Fibroblast of skin of abdomen (primary cell): ENCODE measurements at places on chromosomes 7 and 10.

- DNase-seq, result no peak
Measured at GRCh38 chr10:116688741-116689495, 53.4 kb downstream of the HSPA12A start.

- DNase-seq, result peak; percentile 39
Measured at GRCh38 chr10:18689498-18689897, 30.3 kb downstream of the ARL5B start.

GRCh38 chr7:35038354-35038753 is 1.1 kb upstream of the DPY19L1 start:
- DNase-seq, result no peak

DNA sequence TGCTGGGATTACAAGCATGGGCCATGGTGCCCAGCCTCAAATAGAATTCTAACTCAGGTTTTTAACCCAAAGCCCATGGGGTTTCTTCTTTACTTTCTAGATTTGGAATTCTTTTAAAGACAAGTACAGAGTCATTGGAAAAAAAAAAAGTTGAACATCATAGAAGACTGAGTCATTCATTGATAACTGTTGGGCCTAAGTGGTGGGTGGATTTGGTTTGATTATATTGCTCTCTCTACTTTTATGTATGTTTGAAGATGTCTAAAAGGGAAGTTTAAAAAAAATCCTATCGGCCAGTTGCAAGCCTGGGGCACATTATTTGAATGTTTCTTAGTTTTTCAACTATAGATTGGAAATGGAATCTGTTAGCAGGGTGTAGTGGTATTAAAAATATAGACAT is 49.7 kb downstream of the INPP5F start:
- no peak for DNase-seq

GRCh38 chr10:11282156-11282555 is 264.5 kb downstream of the CELF2 start:
- no peak for DNase-seq

- no peak for DNase-seq
Measured at GRCh38 chr7:39451901-39452300, 114.3 kb upstream of the YAE1 start.

DNA sequence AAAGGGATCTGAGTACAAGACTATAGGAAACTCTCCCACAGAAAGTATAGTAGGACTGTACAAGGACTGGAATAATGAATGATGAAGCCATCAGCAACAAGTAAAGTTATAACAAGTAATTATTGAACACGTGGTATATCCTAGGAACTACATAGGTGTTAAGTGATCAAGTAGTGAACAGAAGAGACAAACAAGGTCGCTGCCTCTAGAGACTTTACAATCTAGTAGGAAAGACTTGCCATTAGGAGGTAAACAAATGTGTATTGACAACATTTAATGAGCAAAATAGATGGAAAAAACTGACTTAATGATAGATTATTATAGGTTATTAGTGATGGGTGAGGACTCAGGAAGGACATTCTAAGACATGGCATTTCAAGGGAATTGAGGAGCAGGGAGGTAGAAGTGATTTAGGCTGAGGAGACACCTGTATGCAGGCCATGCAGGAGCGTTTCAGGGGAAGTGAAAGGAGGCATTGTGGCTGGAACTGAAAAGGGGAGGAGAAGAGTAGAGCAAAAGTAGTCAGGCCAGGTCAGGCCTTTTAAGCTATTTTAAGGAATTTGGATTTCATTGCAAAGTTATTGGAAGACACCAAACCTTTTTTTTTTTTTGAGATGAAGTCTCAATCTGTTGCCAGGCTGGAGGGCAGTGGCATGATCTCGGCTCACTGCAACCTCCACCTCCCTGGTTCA is 8.5 kb upstream of the GLCCI1 start:
- DNase-seq, result no peak

- no peak for DNase-seq
Measured at GRCh38 chr7:69699931-69700330, 101.7 kb downstream of the AUTS2 start.

GRCh38 chr10:86374664-86375063 is 8.1 kb upstream of the GRID1 start:
- no peak for DNase-seq

- DNase-seq, result no peak
Measured at GRCh38 chr7:70097645-70098044, 499.4 kb downstream of the AUTS2 start.

DNA sequence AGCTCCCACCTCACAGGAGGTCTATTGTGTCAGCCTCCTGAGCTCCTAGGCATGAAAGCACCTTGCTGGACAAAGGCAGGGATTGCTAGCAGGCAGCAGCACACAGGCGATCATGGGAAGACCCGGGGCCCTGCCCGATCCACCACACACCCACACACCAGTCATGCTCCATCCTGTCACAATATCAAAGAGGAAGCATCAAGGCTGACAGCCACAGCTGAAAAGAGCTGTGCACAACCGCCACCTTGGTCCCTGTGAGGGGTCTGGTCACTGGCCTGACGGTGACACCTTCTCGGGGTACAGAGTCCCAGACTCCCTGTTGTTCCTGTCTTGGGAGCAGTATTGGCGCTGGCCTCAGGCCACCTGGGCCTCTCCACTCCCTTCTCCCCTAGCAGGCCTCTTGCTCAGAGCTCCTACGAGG is 89.7 kb upstream of the RET start:
- DNase-seq, result no peak

DNA sequence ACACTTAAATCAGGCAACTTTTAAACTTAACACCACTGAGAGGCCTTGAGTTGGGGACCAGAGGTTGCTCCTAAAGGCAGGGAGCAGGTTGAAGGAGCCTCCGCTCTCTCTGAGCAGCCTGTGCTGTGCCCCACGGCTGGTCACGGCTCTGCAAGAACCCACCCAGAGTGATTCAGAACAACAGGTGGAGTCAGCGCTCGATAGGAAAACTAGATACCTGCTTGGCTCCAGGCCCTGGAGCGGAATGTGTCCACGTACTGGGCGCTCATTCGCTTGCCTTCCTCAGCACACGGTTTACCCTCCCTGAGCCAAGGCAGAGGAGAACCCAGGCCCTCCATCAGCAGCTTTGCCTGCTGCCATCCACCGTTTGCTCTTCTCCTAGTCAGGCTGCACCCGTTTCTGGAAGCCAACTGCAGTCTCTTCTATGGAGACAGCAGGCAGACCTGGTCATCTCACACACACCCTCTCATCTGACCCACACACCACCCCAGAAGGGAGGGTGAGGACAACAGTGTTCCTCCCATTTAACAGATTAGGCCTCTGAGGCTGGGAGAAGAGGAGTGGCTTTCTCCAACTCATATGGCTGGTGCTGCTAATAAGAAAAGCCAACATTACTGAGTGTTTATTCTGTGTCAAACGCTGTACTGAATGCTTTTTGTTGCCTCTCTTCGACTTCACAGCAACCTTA is 37.6 kb upstream of the PDCD4 start:
- DNase-seq, result no peak

GRCh38 chr7:113004726-113005454 is 81.7 kb downstream of the GPR85 start:
- DNase-seq, result no peak

DNA sequence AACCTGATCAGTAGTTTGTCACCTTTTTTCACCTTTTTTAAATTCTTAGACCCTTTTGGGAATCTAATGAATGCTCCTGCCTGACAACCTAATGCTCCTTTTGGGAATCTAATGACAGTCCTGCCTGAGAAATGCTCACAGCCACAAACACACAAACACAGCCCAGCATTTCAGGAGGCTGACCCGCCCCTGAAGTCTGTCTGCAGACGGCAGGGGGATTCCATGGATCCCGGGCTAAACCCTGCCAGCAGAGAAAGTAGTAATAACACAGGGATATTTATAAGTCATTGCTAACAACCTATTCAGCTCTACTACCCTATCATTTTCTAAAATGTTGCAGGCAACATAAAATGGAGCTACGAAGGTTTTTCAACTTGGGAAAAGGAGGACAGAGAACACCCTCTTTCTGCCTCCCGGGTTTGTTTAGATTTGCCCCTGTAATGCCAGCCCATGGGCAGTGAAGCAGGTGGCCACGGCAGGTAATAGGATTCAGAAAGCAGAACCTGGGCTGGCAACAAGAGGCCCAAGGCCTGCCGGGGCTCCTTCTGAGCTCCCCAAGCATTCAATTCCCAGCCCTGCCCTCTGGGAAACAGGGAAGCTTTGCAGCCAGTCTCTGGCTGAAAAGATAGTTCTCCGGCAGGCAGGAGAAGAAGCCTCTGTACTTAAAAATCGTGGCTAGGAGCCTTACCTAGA is 65.2 kb downstream of the CREB3L2 start:
- DNase-seq, result no peak

GRCh38 chr10:52756966-52757365 is 15.6 kb downstream of the MBL2 start:
- no peak for DNase-seq

- DNase-seq, result no peak
Measured at GRCh38 chr10:57884965-57885617, 382.6 kb downstream of the IPMK start.

DNA sequence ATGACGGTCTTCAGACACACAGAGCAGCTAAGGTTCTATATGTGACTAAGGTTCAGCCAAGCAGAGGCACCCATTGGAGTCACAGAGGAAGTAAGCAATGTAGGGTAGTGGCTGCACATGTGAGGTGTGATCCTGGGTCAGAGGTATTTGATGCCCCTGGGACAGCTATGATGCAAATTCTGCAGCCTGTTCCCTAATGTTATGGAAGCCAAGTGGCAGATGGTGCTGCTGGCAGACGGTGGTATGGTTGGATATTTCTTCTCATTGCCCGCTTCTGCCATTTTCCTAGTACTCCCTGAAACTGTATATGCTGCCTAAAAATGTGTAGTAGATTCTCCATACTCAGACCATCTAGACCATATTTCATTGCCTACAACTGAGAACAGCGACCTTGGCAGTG is 7.2 kb downstream of the TAS2R16 start:
- DNase-seq, result no peak
